ENCODE measurements at places on chromosomes 7 and 10. TPM values are rescaled to one million over a fixed set of nuclear protein-coding genes. Genes with fewer than 3 reads are reported as not detected.

Gene UFSP1
- total RNA-seq = 3.4 TPM

Gene AKR1C8
- total RNA-seq = not detected

Gene MEOX2
- total RNA-seq = not detected

Gene ITGA8
- not detected for total RNA-seq

Gene ZNF804B
- total RNA-seq = not detected

DNA sequence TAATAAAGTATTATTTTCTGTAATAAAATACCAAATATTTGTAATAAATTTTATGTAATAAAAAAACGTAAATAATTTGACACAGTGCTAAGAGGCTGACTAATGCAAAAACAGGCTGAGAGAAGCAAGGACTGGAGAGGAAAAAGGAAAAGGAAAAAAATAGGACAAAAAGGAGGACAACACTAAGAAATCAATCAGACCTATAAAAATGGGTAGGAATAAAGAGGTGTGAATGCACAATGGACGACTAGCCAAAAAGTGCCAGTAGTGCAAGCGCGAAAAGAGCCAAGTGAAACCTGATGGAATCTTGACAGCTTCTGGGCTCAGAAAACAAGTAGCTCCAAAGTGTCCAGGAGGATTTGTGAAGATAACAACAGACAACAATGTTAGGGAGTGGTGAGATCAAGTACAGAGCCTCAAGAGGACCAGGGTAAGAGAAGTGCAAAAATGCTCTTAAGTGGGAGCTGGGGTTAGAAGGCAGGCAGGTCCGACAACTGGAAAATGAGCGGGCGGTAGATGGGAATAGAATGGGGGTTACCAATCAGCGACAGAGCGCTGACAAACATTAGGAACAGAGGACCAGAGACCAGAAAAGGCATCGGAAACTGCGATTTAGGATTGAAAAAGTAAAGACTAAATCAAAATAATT, 1.2 kb downstream of the BRAF start:
- peaks cover 12% of the 10 kb centered on the region for H3K4me1 ChIP-seq
- peaks cover 5% of the 10 kb centered on the region for H3K36me3 ChIP-seq
- no peak overlapping the region for H3K27ac ChIP-seq
- DNase-seq = peak; percentile 23
- H3K27me3 ChIP-seq = no peaks in the 10 kb centered on the region
- no peak overlapping the region for H3K4me3 ChIP-seq

DNA sequence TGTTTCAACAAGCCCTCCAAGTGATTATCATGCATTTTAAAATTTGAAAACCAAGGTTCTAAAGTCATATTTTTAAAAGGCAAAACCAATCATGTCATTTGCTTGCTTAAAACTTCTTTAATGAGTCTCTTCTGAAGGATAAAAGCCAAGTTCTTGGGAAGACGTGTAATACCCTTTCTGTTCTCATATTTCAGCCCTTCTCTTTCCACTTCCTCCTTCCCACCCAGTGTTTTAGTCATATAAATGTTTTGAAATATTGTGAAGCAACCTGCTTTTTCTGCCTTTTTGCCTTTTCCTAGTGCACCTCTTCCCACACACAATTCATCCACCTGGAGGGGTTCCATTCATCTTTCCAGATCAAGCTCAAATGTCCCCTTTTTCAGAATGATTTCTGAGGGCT, 211.1 kb upstream of the LRRTM3 start:
- no peak overlapping the region for H3K27ac ChIP-seq
- no peaks in the 10 kb centered on the region for H3K27me3 ChIP-seq
- no peak overlapping the region for H3K4me3 ChIP-seq
- no peaks in the 10 kb centered on the region for H3K36me3 ChIP-seq
- H3K4me1 ChIP-seq = peaks cover 8% of the 10 kb centered on the region

DNA sequence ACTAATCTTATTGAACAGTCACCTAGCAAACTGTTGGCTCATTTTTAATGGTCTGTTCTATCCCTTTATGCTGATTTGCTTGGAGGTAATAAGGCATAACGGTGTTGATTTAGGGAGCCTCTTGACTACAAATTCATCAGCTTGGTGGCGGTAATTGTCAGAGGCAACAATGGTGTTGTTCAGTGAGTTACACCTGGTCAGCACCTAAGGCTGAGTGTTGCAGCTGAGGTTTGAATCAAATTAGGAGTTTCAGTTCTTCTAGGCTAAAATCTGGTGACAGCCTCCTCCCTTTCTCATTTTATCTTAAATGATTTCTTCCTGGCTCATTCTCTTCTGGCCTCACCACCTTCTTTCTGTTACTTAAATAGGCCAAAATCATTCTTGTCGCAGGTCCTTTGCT, 42.3 kb upstream of the SP8 start:
- H3K27ac ChIP-seq = no peak overlapping the region
- H3K27me3 ChIP-seq = no peaks in the 10 kb centered on the region
- no peaks in the 10 kb centered on the region for H3K36me3 ChIP-seq
- no peaks in the 10 kb centered on the region for H3K4me1 ChIP-seq
- no peak for DNase-seq

- DNase-seq = peak; percentile 23
- H3K27ac ChIP-seq = peak overlapping the region; percentile 85
- H3K4me3 ChIP-seq = no peak overlapping the region
- H3K36me3 ChIP-seq = peaks cover 29% of the 10 kb centered on the region
- H3K4me1 ChIP-seq = peaks cover 34% of the 10 kb centered on the region
- no peaks in the 10 kb centered on the region for H3K27me3 ChIP-seq
Observed at GRCh38 chr7:139673230-139673629, 104.6 kb downstream of the HIPK2 start.

- no peak for DNase-seq
- no peak overlapping the region for H3K4me3 ChIP-seq
Observed at GRCh38 chr10:66822801-66823200, 103.0 kb upstream of the LRRTM3 start.

DNA sequence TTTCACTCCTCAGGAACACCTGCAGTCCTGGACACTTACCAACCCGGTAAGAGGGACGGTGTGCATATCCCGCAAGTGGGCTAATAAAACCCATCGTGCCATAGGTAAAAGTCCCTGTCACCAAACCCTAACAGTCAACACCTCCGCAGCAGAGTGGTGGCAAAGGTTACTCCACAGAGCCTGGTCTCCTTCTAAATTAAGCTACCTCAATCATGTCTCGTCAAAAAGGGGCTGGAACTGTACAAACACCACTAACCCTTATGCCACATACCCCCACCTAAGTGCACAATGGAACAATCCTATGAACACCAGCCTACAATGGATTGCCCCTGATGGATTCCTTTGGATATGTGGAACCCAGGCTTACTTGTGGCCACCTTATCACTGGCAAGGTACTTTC, 9.6 kb upstream of the AKR1B1 start:
- no peak overlapping the region for H3K4me3 ChIP-seq
- peaks cover 7% of the 10 kb centered on the region for H3K36me3 ChIP-seq
- H3K27me3 ChIP-seq = no peaks in the 10 kb centered on the region
- peak overlapping the region; percentile 37 for H3K27ac ChIP-seq
- no peak for DNase-seq

- no peak for DNase-seq
- H3K27ac ChIP-seq = no peak overlapping the region
- peaks cover 41% of the 10 kb centered on the region for H3K27me3 ChIP-seq
- peaks cover 6% of the 10 kb centered on the region for H3K4me1 ChIP-seq
- H3K4me3 ChIP-seq = peak overlapping the region; percentile 18
- H3K36me3 ChIP-seq = no peaks in the 10 kb centered on the region
Observed at GRCh38 chr10:30058570-30059132, 735 bp downstream of the JCAD start.

DNA sequence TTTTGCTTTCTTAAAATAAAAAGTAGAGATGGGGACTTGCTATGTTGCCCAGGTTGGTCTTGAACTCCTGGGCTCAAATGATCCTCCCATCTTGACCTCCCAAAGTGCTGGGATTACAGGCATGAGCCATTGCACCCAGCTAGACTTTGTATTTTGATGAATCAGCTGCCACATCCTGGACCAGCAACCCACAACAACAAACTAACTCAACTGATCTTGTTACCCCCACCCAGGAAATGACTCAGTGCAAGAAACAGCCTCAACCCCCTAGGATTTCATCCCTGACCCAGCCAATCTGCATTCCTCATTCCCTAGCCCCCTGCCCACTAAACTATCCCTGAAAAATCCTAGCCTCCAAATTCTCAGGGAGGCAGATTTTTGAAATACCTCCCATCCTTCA, 123.8 kb downstream of the IPMK start:
- H3K4me1 ChIP-seq = no peaks in the 10 kb centered on the region
- no peak overlapping the region for H3K4me3 ChIP-seq
- H3K27ac ChIP-seq = no peak overlapping the region

- no peak for DNase-seq
- no peak overlapping the region for H3K27ac ChIP-seq
- H3K4me3 ChIP-seq = no peak overlapping the region
Observed at GRCh38 chr7:96481796-96482195, 159.9 kb upstream of the SLC25A13 start.

DNA sequence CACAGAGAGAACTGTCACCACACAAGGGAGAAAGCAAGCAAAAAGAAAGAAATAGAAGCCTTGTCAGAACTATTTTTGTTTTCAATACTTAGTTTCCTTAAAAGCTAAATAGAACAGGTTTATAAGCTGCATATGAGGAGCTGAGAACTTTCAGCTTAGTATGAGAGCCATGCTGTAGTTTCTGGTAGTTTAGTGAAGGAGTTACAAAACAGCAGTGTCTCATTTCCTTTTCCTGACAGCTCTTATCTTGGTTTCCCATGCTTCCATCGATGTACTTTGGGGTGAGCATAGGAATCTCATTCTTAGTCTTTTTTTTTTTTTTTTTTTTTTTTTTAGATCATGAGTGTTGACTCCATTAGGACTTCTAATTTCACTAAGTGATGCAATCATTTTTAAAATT, 8.6 kb upstream of the CHRM2 start:
- H3K4me3 ChIP-seq = no peak overlapping the region
- H3K27me3 ChIP-seq = peaks cover 16% of the 10 kb centered on the region
- H3K36me3 ChIP-seq = no peaks in the 10 kb centered on the region
- H3K4me1 ChIP-seq = no peaks in the 10 kb centered on the region

DNA sequence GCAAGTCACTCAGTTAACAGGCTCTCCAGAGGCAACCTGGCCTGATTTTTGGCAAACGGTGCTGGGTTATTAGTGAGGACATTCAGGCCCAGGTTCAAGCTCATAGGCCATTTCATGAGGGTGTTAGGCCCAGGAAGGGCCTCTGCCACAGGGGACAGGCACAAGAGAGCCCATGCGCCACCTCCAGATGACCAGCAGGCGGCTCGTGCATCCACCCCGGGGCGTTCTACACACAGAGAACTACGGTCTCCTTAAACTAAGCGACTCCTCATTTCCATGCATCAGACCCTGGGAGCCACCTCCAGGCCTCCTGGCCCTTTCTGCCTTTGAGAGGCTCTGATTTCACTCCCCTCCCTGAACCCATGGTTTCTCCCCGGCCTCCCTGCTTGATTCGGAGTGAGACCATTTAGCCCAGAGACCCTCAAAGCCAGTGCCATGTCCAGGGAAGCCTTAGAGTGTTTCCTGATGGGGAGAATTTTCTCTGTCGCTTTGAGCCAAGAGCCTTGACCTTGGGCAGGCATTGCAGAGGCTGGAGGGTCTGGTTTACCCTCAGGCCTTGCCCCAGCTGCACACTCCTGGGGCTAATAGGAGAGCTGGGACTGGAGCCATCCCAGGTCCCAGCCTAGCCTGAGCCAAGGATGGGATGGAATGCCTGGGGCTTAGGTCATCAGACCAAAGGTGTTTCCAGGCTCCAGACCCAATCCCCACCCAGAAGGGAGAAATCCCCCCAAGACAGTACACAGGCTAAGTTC, 188.0 kb downstream of the GRID1 start:
- no peaks in the 10 kb centered on the region for H3K4me1 ChIP-seq
- H3K27me3 ChIP-seq = no peaks in the 10 kb centered on the region
- DNase-seq = peak; percentile 25
- H3K27ac ChIP-seq = no peak overlapping the region
- H3K4me3 ChIP-seq = no peak overlapping the region
